ENCODE measurements at places on chromosomes 3 and 15. TPM values are rescaled to one million over a fixed set of nuclear protein-coding genes. Genes with fewer than 3 reads are reported as not detected.

DNA sequence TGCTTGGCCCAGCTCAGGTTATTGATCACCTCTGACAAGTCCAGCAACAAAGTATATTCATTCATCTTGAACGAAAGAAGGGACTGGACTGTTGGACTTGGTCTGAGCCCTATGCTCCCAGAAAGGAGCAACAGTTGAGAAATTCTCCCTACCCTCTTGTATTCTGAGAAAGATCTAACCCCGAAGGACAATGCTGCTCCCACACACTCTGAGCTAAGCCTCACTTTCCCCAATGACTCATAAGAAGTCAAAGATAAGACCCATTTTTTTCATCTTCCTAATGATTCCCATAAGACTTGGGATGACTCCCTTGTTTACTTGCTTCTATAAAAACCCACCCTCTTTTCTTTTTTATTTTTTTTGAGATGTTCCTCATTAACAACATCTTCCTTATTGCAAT lies 549.4 kb upstream of the MDFIC2 start:
- no peak for DNase-seq

DNA sequence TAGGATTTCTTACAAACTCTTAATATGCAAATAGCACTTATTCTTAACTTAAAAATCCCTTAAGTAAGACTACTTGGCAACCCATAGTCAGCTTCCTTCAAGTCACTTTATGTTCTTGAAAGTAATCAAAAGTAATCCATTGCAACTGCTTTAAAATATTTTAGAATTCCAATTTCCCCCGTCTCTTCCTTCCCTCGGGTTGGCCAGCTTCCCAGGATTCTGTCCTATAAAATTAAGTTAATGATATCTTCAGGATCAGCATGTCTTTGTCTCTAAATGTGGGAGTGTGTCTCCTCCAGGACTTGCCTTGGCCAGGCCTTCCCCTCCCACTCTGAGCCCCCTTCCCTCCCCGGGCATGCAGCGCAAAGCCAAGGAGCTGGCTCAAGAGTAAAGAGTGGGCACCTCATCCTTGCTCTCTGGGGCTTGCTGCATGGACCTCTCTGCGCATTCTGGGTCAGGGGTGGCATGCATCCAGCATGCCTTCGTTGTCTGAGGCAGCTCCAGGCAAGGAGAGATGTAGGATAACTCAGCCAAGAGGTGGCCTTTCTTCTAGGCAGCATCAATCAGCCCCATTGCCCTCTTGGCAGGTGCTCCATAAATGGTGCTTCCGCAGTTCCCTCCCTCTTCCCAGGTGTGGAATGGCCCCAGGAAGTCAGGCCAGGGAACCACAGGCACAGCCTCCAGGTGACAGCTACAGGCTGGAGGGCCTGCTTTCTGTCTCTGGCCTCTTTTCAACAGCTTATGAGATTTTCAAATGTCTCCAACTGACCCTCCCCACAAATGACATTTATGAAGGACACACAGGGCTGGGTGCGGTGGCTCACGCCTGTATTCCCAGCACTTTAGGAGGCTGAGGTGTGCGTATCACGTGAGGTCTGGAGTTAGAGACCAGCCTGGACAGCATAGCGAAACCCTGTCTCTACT lies 108.7 kb upstream of the ALDH1A3 start:
- no peak for DNase-seq

DNA sequence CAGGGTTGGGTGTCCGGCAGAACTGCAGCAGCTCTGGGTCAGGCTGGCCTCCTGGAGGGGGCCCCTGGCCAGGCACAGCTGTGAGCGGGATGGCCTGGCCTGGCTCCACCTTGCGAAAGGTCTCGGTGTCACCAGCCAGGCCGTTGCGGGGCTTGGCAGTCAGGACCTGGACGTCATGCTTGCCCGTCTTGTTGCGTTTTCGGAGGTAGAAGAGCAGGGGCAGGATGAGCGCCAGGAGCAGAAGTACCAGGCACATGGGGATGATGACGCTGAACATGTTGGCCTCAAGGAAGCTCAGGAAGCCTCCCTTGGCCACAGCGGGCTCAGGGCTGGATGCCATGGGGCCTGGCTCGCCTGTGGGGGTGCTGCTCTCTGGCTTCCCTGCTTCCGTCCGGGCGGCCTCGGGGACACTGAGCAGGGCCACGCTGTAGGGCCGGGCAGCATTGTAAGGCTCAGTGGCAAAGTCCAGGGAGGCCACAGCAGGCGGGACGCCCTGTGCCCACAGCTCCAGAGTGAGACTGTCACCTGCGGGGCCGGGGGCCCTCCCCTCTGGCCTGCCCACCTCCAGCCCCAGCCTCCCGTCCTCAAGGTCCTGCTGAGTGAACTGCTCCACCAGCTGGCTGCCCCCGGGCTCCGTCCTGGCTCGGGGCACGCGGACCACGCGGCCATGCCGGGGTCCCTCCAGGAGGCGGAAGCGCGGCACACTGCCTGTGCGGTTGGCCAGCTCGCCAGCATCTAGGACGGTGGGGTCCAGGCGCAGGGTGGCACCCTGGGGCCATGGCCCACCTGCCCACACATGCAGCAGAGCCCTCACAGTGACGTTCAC lies 28.1 kb downstream of the SNX33 start:
- no peak for DNase-seq

- DNase-seq: no peak
Observed at GRCh38 chr3:26365706-26366105, 256.9 kb upstream of the LRRC3B start.

- no peak for DNase-seq
Observed at GRCh38 chr3:112001526-112001925, 2.8 kb downstream of the TAGLN3 start.

DNA sequence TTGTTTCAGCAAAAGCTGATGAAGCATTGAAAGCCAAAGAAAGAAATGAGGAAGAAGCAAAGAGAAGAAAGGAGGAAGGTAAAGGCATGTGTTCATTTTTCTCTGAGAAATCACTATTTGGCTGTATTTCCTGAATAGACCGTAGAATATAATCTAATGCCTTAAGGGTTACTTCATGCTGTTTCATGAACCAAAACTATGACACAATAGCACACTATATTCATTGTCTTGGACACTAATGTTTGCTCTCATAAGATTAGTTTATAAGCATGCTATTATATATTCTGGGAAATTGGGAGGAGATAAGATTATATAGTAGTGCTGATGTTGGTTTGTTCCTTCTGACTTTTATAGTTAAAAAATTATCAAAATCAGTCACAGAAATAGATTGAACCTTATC lies 110.1 kb upstream of the MLF1 start:
- DNase-seq: no peak

GRCh38 chr15:39919411-39919747 lies 687 bp downstream of the GPR176 start:
- no peak for DNase-seq

DNA sequence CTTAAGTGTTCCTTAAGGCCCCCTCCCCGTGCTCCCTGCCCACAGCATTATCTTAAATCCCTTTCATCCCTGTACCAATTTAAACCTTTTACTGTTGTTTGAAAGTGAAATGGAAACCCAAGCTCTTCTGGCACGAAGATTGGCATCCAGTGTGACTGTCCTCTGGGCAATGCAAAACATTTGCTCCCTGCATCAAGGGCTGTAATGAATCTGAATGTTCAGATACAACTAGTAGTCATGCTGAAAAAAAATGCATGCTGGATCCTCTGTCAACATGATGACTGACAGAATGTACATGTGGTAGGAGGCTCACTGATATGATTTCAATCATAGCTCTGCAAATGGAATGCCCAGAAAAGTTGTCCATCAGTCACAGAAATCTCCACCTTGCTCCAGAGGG lies 8.1 kb upstream of the CDIN1 start:
- DNase-seq: no peak

DNA sequence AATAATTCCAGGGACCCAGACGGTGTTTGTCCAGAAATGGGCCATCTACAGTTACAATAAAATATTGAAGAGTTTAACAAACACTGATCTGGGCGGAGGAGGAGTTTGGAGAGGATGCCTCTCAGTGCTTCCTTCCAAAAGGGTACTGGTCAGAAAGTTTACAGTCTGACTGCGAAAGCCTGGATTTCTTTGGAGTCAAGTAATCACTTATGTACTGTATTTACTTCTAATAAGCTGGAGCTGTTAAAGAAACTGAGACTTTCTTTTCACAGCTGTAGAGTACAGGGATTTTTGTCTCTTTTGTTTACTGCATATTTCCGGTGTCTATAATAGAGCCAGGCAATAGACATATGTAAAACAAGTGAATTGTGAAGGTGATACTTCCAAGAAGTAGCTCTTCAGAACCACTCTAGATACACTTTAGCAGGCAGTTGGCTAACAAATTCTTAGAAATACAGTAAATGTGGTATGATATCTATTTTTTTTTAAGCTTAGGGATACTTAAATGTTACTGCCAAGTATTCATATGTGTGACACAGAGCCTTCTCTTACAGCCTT lies 22.1 kb upstream of the NEO1 start:
- DNase-seq: no peak

DNA sequence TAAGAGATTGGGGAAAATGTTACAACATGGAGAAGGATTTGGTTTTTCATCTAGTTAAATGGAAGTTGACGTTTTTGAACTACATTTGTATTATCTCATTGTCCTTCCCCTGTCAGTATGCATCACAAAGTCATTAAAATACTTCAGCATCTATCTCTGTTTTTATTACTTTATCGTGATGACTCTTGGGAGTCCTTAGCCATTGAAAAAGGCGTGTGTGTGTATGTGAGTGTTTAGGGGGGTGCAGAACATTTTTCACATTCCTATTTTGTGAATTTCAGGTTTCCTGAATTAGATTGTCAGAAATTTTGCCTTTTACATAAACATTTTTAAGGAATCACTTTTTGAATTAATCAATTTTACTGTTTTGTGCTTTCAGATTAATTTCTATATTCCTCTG lies 360.6 kb upstream of the SGO1 start:
- no peak for DNase-seq

DNA sequence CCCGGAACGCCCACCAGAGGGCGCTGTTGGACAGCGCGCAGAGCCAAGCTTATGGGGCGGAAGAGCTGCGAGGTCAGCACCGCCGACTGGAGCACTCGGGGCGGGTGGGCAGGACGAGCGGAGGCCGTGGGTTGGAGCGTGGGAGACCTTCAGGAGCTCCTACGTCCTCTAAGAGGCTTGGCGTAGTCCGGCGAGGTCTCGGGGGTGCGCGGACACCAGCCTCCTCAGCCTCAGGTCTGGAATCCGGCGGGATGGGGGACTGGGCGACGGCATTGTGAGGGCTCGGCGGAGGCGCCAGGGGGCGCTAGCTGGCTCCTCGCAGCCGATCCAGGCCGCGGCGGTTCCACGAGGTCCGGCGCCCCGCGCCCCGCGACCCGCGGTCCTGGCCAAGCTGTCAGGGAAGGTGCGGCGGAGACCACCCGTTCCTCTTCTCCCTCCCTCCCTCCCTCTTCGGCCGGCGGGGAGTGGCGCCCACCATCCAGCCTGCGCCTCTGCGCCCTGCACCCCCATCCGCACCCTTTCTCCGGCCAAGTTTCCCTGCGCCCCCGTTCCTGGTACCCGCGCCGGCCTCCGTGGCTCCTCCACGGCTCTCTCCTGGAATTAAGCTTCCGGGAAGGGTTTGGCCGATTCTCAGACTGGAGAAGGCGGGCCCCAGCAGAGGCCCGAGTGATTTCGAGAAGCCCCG lies 24.3 kb upstream of the POLG start:
- DNase-seq: no peak

GRCh38 chr3:127688416-127689265 lies 15.9 kb downstream of the ABTB1 start:
- no peak for DNase-seq

DNA sequence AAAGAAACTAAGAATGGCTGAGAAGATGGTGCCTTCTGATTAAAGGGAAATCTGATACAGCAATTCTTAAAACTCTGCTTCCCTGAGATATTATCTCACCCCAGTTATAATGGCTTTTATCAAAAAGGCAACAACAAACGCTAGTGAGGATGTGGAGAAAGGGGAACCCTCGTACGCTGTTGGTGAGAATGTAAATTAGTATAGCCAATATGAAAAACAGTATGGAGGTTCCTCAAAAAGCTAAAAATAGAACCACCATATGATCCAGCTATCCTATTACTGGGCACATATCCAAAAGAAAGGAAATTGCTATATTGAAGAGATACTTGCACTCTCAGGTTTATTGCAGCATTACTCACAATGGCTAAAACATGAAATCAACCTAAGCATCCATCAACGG lies 65.1 kb downstream of the GOLIM4 start:
- DNase-seq: no peak

GRCh38 chr3:143885780-143886427 lies 37.6 kb upstream of the SLC9A9 start:
- no peak for DNase-seq

Gene KLF13
- total RNA-seq: 23.8 TPM

Gene PSTPIP1
- 1.0 TPM for total RNA-seq

Gene KIF7
- 7.5 TPM for total RNA-seq

Gene NME9
- not detected for total RNA-seq

Measured in pulmonary artery endothelial cell (primary cell).